ENCODE measurements at places on chromosomes 4 and X.

- DNase-seq, result no peak
Measured at GRCh38 chr4:30757357-30757756, 37.2 kb downstream of the PCDH7 start.

DNA sequence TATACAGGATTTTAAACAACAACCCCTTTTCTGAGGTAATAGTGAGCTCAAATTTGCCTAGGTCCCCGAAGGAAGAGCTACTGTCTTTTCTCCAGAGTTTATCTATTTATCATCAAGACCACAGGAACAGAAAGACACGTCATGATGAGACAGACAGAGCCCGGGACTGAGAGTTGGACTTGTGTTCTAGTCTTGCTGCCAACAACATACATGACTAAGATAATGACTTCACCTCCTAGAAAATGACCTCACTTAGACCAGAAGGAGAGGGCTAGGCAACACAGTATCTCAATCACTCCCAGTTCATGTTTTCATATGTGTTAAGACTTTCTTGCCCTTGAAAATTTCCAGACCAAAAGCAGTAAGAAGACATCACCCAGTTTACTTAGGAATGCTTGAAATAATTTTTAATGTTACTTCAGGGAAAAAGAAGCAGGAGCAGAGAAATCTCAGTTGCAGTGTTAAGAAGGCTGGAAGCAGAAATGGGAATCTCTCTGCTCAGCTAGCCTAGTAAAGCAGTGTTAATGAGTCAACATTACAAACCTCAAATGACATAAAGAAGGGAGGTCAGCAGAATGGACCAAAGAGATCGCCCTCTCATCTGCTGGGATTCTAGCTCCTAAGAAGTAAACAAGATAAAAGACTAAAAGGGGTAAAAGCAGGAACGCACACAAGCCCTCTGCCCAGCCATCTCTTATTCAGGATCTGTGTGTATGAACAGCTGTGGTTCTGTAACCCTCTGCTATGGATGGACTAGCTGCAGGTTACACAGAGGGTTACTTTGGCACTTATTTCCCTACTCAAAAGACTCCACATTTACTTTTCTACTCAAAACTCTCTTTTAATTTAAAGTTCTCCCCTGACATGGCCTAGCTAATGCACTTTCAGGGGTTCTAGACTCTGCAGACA lies 24.8 kb downstream of the PDGFC start:
- DNase-seq, result no peak

GRCh38 chrX:101564651-101565050 lies 14.3 kb downstream of the ARMCX1 start:
- no peak for DNase-seq

DNA sequence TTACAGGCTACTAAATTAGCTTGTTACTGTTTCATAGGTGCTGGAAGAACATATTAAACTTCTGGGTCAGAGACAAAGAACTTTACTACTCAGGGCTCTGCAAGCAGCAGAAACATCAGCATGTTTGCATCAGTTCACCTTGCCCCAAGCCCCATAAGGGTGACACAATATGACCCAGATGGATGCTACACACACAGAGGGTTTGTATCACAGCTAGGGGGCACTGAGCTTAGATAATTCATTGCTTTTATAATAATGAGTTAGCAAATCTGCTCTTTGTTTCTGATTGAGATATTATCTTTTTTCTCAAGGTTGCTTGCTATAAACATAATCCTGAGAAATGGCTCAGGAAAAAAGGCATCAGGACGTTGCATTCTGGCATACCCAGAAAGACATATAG lies 4.8 kb upstream of the SYNPO2 start:
- DNase-seq, result no peak

GRCh38 chr4:58477950-58478349 lies 1367.8 kb upstream of the IGFBP7 start:
- no peak for DNase-seq

DNA sequence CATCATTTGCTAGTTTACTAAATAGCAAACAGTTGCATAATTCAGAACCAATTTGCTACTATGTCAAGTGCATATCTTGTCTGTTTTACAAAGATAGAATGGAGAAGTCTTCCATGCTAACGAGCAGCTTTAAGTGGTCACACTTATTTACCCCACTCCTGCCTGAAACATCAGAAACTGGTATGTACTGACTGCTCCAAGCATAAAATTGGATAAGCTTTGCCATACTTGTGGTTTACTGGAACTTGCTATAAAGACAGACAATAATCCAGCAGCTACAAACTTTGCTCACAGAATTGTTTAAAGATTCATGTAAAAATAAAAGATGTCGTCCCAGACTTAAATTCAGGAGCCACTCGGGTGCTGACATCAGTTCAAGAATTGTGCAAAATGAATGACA lies 13.3 kb upstream of the CDKL2 start:
- no peak for DNase-seq

- DNase-seq, result no peak
Measured at GRCh38 chr4:40962551-40963180, 212.9 kb downstream of the NSUN7 start.

- DNase-seq, result no peak
Measured at GRCh38 chr4:3345384-3345783, 52.6 kb downstream of the RGS12 start.

- DNase-seq, result no peak
Measured at GRCh38 chr4:26685250-26685649, 101.4 kb downstream of the TBC1D19 start.

DNA sequence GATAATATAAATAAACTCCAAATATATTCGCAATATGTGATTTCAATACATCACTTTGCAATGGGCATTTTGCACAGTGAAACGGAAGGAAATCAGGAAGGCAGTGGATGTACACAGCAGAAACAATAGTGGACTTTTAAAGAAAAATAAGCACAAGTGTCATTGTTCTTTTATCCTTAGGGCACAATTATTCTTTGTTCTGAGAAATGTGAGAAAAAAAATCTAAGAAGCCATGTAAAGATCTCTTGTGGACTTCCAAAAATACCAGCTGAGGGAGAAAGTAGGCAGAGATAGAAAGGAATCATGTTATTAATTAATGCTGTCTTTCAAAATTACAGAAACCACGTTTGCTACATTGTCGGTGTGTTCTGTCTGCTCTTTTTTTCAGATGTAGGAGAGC lies 17.6 kb upstream of the PRRG1 start:
- DNase-seq, result no peak

DNA sequence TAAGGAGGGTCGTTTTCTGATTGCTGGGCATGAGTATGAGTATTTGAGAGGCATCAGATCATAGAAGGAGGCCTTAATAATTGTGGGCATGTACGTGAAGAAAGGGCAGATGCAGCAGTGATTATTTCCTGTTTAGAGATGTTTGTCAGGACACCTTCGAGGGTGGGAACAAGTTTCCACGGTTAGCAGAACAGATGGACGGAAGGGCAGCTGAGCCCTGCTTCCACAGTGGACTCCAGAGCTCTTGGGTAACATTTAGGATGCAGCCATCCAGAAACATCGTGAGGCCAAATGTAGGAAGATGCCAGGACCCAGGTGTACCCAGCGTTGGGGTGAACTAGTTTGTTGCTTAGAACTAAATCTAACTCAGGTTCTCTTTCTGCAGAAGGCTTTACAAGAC lies 231.3 kb upstream of the FAT1 start:
- DNase-seq, result no peak

DNA sequence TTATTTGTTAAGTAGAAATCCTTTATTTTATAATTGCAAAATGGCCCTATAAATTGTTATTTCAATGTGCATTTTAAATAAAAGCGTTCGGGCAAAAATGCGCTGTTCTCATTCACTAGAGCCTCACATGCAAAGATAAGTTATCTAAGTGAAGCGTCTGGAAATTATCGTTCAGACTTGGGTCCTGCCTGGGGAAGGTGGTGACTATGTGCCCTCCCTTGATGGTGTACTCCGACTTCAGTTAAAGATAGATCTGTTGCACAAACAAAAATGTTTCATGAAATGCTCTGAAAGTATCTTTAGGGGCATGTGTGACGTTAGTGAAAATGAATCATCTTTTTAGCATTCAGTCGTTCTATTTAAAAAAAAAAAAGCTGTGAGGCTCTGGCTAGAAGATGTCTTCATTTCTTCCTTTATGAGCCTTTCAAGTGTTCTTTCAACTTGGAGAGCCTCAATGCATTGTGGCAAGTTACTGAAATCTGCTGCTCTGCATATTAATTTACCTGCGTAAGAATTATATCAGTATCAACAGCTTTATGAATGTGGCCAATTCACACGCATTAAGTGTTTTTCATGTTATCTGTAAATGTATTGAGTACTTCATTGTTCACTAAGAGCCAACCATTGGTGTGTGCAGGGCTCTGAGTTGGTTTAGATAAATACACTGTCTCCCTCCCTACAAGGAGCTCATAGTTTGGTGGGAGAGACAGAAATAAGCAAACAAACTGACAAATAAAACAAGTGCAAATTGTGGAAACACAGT lies 83.0 kb downstream of the AFF1 start:
- DNase-seq, result no peak

- DNase-seq, result peak; percentile 96
Measured at GRCh38 chr4:95548738-95549245, at the start of gene UNC5C. Gene UNC5C (minus strand): TSS chr4:95548973.

DNA sequence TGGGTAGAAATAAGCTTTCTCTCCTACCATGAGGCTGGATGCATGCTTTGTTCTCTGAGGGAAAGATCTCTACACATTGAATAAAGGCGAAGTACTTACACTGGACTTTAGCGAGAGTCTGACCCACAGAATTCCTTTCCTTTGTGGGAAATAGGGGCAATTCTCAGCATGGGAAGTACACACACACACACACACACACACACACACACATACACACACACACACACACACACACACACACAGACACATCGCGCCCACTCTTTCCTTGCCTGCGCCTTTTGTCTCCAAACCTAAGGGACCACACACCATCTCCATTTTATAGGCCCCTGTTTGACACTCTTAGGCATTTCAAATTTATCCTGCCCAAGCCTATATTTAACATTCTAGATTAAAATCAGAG lies 83.8 kb downstream of the LUZP4 start:
- no peak for DNase-seq

DNA sequence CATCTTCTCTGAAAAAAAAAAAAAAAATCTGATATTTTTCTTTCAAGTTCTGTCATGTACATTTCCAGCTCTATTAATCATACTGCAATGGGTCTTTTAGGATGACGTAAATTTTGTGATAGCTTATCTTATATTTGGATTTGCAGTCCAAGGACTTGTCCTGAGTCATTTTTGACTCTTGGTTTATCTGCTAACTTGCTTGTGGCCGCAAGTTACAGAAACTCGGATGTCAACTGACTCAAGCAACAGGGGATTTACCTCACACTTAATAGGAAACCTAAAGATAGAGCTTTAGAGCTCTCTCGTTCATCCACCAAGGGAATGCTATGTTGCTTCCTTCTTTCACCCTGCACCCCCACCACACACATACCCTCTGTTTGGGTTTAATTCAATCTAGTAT lies 1433.8 kb upstream of the TENM3 start:
- no peak for DNase-seq

GRCh38 chrX:109987884-109988283 lies 15.0 kb upstream of the TMEM164 start:
- no peak for DNase-seq

DNA sequence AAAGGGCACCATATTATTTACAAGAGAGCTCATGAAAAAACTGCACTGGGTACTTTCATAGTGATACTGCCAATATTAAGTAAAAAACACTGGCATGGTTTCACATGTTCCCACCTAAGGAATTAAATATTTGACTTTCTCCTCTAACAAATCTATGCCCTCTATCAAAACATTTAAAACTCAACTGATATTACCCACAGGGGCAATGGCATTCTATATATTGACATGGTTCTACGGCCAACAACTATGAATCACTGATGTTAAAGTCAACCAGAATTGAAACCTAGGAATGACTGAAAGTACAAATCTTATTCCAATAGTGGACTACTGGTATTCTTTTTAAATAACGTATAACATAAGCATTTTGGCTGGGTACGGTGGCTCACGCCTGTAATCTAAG lies 28.2 kb downstream of the PHKA2 start:
- no peak for DNase-seq

DNA sequence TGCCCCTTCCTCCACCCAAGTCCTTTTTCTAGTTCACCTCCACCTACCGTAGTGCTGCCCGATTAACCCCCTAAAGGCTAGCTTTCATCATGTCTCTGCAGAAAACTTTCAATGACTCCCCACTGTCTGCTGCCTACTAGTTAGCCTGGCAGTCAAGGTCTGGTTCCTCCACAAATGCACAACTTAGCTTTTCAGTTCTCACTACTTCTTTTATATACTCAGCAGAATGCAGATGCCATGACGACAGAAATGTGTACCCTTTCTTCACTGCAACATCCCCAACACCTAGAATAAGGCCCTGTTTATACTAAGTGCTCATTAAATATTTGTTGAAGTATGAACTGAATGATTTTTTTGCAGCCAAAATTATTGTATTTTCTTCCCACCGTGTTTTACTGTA lies 30.9 kb upstream of the RASGEF1B start:
- no peak for DNase-seq

DNA sequence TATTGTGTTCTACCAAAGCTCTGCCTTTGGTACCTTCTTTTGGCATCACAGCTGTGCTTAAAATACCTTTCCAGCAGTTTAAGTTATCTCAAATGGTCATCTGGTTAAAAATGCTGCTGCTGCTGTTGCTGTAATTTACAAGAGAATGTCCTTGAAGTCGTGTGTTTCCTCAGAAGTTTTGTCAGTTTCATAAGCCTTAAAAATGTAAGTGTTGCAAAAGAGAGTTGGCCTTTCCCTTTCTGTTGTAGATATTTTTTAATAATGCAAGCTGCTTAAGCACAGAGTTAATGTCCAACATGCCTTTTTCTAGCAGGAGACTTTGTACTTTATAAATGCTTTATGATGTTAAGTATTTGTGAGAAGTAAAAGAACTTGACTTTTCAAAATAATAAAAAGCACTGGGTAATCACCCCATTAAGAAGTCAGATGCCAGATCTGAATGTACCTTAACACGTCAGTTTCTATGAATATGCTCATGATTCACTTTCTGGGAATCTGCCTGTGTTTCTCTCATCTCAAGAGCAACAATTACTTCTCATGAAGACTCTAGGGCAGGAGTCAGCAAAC lies 35.3 kb upstream of the TENM3 start:
- DNase-seq, result no peak

- no peak for DNase-seq
Measured at GRCh38 chrX:44874420-44875184, 1.6 kb downstream of the KDM6A start.

DNA sequence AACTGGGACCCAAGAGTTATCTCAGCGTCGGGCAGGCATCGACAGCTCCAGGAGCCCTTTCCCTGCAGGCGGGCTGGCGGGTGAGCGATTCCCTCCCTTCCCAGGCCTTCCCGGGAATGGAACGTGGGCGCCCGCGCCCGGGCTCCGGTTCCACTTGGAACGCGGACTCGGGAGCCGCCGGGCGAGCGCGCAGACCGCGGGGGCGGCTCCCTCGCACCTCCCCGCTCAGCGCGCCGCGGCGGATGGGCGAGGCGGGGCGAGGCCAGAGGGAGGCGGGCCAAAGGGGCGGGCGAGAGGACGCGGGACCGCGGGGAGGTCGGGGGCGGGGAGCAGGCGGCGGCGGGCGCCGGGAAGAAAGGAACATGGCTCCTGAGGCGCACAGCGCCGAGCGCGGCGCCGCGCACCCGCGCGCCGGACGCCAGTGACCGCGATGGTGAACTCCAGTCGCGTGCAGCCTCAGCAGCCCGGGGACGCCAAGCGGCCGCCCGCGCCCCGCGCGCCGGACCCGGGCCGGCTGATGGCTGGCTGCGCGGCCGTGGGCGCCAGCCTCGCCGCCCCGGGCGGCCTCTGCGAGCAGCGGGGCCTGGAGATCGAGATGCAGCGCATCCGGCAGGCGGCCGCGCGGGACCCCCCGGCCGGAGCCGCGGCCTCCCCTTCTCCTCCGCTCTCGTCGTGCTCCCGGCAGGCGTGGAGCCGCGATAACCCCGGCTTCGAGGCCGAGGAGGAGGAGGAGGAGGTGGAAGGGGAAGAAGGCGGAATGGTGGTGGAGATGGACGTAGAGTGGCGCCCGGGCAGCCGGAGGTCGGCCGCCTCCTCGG lies at the start of gene PKD2:
PKD2 (plus strand) TSS at position 332 of the 818 bp plus-strand sequence; CDS start at position 431, 99 bp downstream.
- DNase-seq, result peak; percentile 90
